ENCODE measurements at places on chromosomes 6 and 20.

GRCh38 chr6:92752114-92752513, 667.2 kb downstream of the EPHA7 start:
- DNase-seq, result no peak

GRCh38 chr20:37567671-37568588, 40.3 kb upstream of the BLCAP start:
- DNase-seq, result no peak

- DNase-seq, result no peak
Observed at GRCh38 chr6:107982486-107982885, 24.5 kb upstream of the SEC63 start.

DNA sequence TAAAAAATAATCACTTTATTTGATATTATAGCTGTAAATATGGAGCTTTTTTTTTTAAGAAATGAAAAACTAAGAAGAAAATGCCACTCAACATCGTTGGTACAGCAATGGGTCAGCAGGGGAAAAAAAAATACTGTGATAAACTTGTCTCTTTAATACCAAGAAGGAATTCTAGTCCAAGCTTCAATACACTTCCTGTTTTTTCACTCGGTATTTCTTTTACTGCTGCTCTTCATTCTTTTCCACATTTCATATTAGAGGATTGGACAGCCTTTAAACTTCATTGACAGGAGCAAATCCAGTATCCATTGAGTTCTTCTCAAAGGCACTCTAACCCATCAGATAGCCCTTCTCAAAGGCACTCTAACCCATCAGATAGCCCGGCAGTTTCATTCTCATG, 22.2 kb upstream of the EZR start:
- no peak for DNase-seq

DNA sequence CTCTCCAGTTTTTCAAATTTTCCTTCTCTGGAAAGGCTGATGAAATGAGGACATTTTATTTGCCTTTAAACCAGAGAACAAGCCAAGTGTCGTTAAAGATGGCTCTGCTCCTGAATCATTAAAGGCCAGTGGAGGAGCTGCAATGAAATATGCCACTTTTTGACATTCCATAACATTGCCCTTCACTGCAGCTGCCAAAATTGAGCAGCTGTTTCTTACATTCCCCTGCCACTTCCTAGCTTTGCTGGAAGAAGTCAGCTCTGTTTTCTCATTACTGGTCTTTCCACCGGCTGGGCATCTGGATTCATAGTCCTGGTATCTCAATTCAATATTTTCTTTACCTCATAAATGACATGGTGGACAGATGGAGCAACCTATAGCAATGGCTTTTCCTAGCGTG, 45.5 kb upstream of the NRN1 start:
- no peak for DNase-seq

GRCh38 chr6:142357879-142358278, 56.1 kb downstream of the ADGRG6 start:
- DNase-seq, result no peak

GRCh38 chr20:58670102-58670501, 19.0 kb downstream of the STX16 start:
- DNase-seq, result no peak

- no peak for DNase-seq
Observed at GRCh38 chr6:141990840-141991239, 141.9 kb upstream of the GJE1 start.

DNA sequence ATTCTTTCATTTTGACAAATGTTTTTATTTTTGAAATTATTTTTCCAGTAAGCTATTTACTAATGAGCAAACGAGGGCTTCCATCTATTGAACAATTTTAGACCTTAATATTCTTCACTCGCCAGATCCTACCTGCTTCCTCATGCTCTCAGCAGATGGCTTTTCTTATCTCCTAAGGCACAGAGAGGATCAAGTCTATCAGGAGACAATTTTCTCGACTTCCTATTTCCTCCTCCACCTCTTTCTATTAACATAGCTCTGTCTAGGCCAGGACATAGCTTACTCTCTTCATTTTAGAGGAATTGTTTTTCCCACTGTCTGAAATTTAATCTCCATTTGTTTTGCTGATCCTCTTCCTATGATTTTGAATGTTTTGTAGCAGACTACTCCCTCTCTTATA, 87.0 kb upstream of the MAN1A1 start:
- DNase-seq, result no peak

- DNase-seq, result no peak
Observed at GRCh38 chr20:39829661-39830060, 859.4 kb downstream of the MAFB start.

DNA sequence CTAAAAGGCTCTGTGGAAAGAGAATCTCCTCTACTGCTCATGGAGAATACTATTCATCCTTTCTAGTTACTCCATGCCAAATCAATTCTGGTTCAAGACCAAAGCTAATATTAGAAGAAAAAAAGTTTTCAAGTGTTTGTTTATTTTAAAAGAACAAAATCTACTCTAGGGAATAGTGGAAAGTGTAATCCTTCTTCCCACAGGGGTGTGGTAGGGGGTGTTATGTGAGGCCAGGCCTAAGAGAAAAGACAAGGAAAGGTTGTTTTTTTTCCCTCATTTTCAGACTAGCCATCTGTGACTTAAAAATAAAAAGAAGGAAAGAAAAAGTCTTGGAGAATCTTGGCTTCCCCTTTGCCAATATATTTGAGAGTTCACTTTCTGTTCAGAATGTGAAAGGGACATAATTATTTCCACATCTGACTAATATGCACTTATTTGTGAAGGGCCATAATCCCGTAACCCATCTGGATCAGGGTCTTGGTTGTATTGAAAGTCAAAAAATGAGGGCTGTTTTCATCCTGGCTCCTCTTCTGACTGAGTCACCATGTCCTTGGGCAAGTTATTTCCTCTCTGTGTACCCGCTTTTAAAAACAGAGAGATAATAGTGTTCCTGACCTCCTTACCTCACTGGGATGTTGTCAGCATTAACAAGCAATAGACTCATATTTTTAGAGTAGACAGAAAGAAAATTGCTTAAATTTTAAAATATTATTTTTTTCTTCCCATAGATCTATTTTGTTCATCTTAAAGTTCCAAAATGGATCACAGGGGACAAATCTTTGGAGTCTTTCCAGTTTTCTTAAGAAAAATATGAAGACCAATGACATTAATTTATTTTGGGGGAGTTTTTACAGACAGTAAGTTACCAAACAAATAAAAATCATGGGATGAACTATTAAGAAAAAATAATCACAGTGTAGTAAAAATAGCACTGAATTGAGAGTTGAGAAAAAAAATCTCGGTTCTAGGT, 233.7 kb downstream of the IBTK start:
- no peak for DNase-seq

- DNase-seq, result no peak
Observed at GRCh38 chr20:13338097-13338661, 117.1 kb downstream of the ISM1 start.

- no peak for DNase-seq
Observed at GRCh38 chr6:6199678-6200077, 120.8 kb downstream of the F13A1 start.

- DNase-seq, result no peak
Observed at GRCh38 chr20:36377348-36378326, 71.5 kb downstream of the DLGAP4 start.

DNA sequence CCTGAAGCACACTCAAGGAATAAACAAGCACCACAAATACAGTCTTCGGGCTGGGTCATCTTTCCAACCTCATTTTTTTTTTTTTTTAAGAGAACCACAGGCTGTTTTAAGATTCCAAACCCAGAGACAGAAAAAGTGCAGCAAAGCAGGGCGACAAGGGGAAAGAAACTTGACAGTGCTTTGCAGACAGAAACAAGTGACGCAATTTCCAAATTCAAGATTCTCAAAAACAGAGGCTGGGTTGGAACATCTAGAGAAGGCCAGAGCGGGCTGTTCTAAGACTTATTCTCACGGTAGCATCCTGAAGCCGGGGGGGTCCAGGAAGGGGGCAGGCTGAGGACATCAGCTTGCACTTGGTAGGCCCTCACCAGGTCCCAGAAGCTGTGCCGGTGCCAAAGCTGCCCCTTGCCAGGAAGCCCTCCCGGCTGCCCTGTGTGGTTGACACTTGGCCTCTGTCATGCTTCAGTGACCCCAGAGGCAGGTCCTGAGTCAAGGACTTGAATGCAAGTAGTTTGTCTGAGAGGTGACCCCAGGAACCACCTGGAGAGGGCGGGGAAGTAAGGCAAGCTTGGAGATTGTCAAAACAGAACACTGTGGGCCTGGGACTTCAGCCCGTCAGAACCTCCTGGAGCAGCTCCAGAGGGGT, 50.5 kb downstream of the BMP7 start:
- DNase-seq, result no peak

DNA sequence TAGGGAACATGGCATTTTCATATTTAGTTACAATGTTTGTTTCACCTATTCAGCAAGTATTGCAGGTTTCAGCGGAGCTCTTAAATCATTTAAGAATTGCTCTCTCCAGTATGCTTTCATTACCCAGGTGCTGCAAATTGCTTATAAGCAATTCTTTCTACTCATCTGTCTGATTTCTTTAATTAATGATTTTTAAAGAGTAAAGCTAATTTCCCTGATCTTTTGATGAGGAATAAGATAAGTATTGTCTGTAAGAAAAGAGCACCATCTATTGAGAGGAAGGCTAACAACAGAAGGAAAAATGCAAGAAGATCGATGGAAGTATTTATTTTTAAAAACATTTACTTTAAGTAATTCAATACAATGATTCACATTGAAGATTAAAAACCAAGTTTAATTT, 2.0 kb downstream of the OPRM1 start:
- no peak for DNase-seq

GRCh38 chr6:2534406-2535042, 216.2 kb downstream of the MYLK4 start:
- no peak for DNase-seq

GRCh38 chr20:22430154-22430745, 154.1 kb downstream of the FOXA2 start:
- DNase-seq, result no peak
